ENCODE measurements at places on chromosomes 2 and 18.

DNA sequence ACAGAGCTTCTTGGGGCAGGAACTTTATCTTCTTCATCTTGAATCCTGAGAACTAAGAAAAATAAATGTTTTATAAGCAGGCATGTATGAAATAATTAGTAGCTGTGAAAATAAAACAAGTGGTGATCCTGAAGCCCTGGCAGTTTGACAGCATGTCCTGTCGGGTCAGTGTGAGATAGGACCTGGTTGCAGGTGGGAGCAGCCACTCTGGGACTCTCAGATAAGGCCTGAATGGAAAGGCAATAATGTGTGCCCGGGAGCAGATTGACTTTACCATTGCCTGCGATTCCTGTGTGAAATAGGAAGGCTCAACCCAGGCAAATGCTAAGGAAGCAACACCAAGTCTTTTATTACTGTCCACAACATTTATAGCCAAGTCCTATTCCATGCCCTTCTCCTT, 132.4 kb downstream of the LYPD6B start:
- DNase-seq: no peak

GRCh38 chr2:219001577-219002394, 8.6 kb upstream of the CRYBA2 start:
- DNase-seq: no peak

- DNase-seq: no peak
Observed at GRCh38 chr18:31441493-31441892, 6.0 kb upstream of the DSG3 start.

GRCh38 chr18:58861861-58862301, 2.8 kb upstream of the ZNF532 start:
- no peak for DNase-seq

- no peak for DNase-seq
Observed at GRCh38 chr2:207479198-207479785, 50.5 kb upstream of the CREB1 start.

GRCh38 chr2:189287982-189288521, 108.5 kb upstream of the COL5A2 start:
- no peak for DNase-seq

DNA sequence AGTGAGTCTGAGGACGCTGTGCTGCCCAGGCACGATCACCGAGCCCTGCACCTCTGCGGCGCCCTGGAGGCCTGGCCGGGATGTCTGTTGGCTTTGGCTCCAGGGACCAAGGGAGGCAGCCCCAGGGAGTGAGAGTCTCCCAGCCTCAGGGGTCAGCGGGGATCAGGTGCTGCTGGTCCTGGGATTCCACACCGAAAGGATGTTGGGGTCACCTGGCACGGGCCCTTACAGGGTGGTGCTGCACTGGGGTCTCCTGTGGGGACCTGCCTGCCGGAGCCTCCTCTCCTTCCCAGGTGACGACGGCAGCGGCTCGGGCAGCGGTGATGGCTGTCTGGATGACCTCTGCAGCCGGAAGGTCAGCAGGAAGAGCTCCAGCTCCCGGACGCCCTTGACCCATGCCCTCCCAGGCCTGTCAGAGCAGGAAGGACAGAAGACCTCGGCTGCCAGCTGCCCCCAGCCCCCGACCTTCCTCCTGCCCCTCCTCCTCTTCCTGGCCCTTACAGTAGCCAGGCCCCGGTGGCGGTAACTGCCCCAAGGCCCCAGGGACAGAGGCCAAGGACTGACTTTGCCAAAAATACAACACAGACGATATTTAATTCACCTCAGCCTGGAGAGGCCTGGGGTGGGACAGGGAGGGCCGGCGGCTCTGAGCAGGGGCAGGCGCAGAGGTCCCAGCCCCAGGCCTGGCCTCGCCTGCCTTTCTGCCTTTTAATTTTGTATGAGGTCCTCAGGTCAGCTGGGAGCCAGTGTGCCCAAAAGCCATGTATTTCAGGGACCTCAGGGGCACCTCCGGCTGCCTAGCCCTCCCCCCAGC, 30.5 kb downstream of the GPC1 start:
- no peak for DNase-seq

- DNase-seq: no peak
Observed at GRCh38 chr2:196951973-196952372, 25.5 kb upstream of the PGAP1 start.

- DNase-seq: peak; percentile 35
Observed at GRCh38 chr2:196131384-196131937, 39.9 kb downstream of the STK17B start.

DNA sequence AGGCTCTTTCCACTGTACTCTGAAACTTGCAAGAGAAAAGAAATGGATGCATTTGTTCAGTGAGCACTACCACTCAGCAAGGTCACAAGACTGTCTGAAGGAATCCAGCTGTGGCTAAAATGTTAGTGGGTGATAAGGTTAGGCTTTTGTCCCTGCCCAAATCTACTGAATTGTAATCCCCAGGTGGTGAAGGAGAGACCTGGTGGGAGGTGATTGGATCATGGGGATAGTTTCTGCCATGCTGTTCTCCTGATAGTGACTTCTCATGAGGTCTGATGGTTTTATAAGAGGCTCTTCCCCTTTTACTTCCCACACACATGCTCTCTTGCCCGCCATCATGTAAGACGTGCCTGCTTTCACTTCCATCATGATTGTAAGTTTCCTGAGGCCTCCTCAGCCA, 68.2 kb downstream of the ZNF385B start:
- no peak for DNase-seq

DNA sequence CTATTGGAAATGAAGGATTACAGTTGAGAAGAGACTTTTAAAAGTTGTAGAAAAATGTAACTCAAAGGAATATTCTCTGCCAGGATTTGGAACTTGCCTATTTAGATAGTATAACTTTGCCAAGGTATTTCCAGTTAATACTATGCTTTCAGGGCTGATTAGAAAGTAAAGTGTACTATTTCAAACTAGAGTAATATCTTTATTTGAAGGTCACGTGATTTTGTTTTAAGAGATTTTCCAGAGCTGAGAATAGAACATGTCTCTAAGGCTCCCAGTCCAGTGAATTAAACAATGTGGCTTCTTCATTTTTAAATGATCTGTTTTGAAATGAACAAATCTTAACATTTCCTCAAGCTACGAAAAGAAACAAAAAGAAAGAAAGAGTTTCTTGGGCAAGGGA, 53.9 kb downstream of the CCDC148 start:
- no peak for DNase-seq

GRCh38 chr2:39581866-39582265, 83.9 kb upstream of the TMEM178A start:
- no peak for DNase-seq

DNA sequence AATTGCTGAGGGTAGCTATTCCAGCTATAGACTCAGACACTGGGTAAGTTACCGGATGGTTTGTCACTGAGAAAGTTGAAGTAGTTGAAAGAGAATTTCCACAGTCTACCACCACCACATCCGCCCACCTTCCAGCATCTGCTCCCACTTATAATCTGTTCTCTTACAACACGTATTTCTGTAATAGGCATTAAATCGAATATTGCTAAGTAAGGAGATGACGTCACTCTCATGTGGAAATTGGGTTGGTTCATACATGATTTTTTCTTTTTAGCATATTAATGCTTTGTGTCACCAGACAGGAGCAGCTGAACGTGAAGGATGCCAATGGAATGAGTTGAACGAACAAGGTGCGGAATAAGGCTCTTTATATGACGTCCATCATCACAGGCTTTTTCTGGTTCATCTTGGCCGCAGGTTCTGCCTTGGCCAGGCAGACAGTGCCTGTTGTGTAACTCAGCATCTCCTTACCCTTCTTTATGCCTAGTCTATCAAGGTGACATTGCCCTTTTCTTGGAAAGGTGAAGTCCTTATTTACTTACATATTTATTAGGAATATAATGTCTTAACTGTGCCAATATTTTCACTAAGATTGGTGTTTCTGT, 45.9 kb downstream of the THUMPD2 start:
- no peak for DNase-seq

- DNase-seq: no peak
Observed at GRCh38 chr2:774436-774835, 97.2 kb upstream of the TMEM18 start.

- DNase-seq: no peak
Observed at GRCh38 chr2:228657807-228658402, 476.4 kb upstream of the SPHKAP start.

DNA sequence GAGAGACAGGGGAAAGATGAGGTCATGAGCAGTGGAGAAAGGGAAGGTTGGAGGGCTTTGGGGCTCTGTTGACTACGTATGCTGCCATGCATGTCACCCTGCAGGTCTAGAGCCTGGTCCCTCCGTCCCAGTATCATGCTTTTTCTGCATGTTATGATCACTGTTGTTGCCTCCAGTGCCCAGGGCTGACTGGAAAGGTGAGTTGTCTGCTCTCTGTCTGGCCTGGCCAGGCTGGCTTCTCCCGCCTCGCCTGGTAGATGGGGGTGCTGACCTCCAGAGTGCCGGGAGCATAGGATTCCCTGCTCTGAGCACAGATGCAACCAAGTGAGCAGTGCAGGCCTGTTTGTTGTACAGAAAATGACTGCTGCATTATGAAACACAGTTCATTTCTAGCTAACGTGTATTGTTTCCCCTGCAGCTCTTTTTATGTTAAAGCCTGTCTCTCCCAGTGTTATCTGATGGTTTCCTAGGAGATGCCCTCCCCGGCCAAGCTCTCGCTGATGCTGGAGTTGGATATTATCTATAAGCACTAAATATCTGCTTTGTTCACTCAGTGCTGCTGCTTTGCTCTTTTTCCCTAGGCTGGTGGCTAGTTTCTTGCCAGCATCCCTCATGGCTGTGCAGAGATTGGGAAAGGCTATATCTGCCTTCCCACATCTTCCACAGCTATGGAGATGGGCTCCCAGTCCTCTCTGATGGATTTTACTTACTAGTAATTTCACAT, 158.2 kb downstream of the TDRD15 start:
- DNase-seq: no peak

DNA sequence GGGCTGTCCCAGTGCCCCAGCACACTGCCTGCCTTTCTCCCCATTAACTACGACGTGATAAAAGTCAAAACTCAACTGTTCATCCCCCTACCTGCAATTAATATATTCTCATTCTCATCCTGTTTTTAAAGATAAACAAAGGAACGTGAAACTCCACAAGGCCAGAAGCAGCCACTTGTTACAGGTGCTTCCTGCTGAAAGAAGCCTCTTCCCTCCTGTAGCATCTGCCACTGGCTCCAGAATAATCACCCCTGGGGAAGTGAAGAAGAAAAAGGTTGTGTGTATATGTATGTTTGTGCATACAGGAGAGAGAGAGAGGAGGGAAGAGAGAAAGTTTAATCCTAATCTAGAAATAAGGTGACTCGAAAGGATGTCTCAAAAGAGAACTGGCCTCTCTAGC, 27.1 kb downstream of the KIAA2012 start:
- no peak for DNase-seq

- no peak for DNase-seq
Observed at GRCh38 chr2:173370198-173370597, 15.5 kb downstream of the CDCA7 start.

DNA sequence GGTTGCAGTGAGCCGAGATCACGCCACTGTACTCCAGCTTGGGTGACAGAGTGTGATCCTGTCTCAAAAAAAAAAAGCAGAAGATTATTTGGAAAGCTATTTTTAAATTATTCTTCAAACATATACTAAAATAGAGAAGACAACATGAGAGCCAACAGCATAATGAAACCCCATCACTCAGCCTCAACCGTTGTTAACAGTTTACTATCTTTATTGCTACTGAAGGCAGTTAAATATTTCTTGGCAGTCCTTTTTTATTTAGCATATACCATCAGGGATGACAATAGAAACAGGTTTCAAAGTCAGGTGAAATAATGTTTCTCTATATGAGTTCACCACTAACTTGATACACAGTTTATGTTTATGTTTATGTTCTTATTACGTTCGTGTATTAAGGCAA, 157.2 kb downstream of the NEDD4L start:
- DNase-seq: no peak

GRCh38 chr18:26772691-26773090, 92.8 kb downstream of the AQP4 start:
- DNase-seq: no peak

DNA sequence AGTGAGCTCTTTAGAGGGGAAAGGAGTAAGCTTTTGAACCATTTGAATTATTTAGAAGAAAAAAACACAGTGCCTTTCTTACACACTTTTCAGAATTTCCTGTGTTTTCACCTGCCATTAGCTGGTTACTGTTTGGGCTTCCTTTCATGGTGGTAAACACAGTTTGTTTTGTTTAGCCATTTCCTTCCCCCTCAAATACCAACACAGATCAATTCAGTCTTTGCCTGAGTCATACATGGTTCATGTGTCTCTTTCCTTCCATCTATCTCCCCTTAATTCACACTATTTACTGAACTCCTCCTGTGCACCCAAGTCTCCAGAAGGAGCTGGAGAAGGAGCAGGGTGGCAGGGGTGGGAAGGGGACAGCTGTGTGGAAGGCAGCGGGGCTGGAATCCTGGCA, 45.0 kb downstream of the TCF7L1 start:
- DNase-seq: no peak

DNA sequence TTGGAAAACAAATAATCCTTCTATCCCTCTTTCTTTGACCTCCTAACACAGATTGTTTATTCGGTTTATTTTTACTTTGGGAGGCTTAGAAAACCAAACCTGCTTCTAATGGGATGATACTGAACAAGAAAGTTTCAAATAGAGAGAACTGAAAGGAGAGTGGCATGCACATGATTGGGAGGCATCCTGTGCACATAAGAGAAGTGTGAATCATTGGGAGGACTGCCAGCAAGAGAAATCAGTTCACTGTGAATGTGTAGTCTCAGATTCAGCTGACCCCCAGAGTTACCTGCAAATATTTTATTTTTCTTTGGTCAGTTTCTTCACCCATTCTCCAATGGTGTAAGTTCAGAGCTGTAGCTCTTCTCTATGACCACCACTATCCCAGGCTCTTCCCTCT, 1363.2 kb upstream of the ACVR2A start:
- no peak for DNase-seq

GRCh38 chr2:120291401-120292311, 39.0 kb downstream of the RALB start:
- DNase-seq: no peak

GRCh38 chr2:63544017-63544627, 44.2 kb downstream of the WDPCP start:
- no peak for DNase-seq

DNA sequence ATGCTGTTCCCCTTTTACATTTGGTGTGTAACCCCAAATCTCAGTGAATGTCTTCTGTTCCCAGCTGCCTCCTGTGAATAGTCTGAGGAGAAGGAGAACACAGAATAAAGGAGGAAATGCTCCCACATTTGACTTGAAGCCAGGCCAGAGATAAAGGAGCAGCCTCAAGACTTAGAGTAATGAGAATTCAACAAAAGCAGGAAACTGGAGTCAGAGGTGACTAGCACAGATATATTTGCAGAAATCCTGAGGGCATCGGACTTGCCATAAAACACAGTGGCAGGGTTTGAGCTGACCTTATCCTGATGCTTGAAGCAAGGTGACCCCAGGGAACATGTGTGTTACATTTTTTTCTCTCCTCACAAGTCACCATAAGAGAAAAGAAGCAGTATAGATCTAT, 291.4 kb upstream of the RND3 start:
- DNase-seq: no peak

All from effector CD4-positive, alpha-beta T cell (primary cell).